ELR (cell line): ENCODE measurements at places on chromosomes 11 and 22.

DNA sequence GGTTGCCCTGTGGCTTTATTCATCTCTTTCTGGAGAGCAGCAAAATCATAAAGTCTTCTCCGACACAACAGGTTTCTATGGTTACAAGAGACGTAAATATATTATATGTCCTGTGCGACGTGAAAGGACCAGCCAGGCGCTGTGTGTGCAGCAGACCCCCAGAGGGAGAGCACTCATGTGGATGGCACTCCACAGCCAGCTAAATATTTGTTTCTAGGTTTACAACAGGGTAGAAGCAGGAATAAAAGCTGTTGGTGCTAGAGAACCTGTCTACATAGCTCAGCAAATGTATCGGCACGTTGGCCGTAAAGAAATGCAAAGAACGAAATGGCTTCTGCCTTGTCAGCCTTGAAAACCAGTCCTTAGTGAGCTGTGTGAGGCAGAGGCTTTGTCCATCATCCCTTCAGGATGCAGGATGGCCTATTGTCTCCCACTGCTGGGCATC lies 133.8 kb upstream of the PITPNB start:
- no peak for DNase-seq

DNA sequence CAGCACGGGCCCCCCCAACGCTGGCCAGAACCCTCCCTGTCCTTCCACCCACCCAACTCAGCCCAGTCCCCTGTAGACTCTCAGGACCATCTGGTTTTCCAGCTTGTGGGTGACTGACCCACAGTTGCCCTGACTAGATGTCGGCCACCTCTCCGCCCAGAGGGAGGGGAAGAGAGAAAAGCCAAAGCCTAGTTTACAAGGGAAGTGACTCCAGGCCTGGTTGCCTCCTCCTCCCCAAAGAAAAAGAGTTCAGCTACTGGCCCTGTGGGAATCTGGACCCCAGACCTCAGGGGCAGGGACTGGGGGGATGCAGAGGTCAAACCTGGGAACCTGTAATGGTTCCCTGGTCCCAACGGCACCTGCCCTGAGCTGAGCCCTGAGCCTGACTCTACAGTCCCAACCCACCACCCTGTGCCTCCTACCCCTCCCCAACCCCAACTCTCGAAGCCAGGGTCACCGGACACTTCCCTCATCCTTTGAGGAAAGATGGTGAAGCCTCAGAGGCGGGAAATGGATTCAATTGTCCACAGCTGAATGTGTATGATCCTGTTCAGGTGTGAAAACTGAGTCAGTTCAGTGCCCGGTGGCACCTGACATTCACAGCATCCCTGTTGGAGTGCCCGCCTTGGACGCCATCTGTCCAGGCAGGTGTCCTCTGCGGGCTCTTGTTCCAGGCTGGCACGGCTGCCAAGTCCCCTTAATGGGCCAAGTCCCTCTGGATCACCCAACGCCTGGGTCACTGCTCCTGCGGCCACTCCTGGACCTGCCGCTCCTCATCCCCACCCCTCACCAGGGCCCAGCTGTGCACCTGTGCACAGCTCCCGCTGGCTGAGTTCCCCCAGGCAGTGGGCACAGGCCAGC lies 21.0 kb upstream of the WNT7B start:
- peak; percentile 64 for DNase-seq

- DNase-seq = peak; percentile 51
Observed at GRCh38 chr11:68383976-68384501, 71.6 kb downstream of the LRP5 start.

DNA sequence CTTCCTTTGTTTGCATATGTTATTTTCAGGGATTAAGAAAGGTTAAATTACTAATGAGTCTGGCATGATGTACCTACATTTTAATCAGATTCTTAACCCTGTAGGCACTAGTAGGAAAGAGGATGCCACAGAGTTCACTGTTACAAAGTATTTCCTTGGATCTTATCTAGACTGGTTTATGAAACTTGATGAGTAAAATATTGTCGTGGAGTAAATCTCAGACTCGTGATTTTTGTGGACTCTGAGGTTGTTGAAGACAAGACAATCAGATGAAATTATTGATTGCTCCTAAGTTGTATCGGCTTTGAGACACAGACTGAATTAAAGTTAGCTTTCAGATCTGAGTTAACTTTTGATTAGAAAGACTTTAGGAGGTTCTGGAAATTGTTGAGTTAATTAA lies 6.0 kb downstream of the KMT2A start:
- no peak for DNase-seq

GRCh38 chr11:77009533-77010160 lies 24.6 kb upstream of the B3GNT6 start:
- no peak for DNase-seq

DNA sequence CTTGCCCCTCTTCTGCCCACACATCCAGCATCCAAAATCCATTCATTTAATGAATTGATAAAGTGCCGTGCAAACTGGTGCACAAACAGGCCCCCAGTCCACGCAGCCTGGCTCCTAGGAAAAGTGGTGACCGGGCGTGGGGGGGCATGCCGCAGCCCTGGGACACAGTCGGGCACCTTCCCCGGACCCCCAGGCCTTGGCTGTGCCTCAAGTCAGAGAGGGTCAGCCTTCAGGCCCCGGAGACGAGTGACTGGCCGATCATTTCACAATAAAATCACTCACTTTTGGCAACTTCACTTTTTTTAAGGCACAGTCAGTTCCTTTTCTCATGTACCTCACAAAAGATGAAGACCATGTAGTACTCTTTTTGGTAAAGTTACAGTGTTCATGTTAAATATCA lies 8.0 kb downstream of the CDPF1 start:
- DNase-seq = no peak

DNA sequence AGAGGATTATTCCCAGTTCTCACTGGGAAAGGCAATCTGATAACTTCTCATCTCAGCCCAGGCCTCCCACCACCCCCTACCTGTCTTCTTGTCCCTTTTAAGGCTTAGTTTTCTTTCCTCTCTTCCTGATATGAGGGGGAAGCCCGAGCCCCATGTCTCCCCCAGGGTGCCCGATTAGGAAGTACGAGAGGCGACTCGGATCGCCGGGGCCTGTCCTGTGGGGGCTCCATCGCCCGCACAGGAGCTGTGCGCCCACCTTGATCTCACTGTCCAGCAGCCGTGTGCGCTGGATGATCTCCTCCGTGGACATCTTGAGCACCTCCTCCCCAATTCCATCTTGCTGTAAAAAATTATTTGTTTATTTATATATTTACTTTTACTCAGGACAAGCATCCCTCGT lies 628 bp downstream of the PSMC3 start:
- DNase-seq = no peak

GRCh38 chr22:38125751-38126201 lies 15.3 kb upstream of the BAIAP2L2 start:
- no peak for DNase-seq

GRCh38 chr11:130692220-130692619 lies 224.1 kb downstream of the SNX19 start:
- DNase-seq = no peak

DNA sequence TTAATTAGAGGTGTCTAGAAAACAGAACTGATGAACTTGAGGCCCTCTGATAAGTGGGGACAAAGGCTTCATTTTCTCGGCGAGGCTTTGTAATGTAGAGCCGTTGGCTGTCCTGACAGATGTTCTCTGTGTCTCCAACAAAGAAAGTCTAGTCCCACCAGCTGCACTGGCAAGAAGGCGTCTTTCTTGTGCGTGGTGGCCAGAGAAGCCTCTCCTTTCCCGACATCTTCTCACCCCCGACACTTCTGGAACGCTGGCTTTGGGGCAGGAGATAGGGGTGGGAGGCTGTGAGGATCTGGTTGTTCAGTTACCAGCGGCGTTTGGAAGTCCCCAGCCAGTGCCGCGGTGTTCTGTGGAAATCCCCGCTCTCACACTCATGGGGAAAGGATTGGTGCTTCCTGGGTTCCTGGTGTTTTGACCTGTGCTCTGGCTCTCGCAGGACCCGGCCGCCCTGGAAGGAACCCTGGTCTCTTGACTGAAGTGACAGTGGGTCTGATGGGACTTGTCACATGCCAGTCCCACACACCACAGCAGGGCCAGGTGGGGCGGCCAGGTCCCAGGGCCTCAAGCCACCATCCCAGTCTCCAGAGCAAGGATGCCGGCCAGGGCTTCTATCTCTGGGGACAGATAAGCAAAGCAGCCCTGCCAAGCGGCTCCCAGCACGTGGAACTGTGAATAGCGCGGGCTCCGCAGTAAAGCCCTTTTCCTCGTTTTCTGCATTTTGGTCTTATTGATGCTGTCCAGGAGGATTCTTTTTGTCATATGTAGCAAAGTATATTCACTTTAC lies 23.2 kb downstream of the FADS2 start:
- DNase-seq = no peak

- no peak for DNase-seq
Observed at GRCh38 chr11:123425367-123425766, 4.7 kb upstream of the GRAMD1B start.

- no peak for DNase-seq
Observed at GRCh38 chr22:44407987-44408828, 89.8 kb downstream of the RTL6 start.

DNA sequence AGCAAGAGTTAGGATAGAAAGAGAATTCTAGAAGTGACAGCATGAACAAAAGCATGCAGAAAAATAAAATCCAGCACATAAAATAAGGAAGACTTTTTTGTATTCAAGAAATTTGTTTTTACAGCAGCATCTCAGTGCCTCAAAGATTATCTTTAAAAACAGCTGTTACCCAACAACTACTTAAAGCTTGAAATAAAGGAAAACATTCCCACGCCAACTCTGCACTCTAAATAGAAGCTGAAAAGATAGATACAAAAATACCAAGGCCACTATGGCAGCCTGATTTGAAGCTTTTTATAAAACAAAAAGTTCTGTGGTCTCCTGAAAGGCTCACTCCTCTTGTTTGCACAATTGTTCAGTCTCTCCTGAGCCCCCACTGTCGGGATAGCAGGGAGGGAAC lies 83.6 kb upstream of the LRRC55 start:
- no peak for DNase-seq

DNA sequence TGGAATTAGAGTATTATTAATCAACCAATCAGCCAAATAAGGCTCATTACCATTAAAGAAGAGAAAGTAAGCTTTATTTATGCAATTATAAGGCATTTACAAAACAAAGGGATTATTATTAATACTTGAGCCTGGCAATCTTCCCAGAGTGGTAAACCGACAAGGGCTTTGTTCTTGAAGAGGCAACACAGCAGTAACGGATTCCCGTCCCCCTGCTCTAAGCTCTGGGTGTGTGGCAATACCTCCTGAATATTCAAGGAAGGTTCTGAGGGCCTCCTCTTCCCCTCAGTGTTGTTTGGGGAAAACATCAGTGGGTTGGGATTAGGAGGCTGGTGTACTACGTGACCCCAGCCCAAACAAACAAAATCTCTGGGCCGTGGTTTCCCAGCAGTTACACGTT lies 176.5 kb downstream of the TENM4 start:
- DNase-seq = no peak

GRCh38 chr11:12808519-12808918 lies 134.3 kb downstream of the TEAD1 start:
- peak; percentile 75 for DNase-seq

DNA sequence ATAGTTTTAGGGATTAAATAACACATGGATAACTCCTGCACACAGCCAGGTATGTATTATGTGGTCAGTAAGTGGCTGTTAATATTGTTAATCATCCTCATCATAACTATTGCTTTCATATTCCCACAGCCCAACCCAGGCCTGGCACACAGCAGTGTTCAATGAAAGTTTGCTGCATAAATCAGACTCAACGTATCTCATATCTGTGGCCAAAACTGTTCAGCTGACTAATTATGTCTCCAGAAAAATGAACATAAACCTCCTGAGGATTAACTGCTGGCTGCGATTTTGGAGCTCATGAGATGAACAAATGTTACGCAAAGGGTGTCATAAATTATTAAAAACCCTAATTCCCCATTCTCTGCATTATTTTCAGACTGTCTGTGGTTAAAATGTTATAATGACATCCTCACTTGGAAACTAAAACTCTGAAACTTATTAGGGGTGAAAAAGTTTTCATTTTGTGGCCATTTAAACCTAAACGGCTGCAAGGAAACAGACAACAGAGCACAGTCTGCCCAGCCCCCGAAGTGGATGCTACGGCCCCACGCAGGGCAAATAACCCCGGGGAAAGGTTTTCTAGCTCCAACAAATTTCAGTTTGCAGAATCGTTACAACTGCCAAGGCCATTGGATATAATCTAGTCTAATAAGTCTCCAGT lies 17.3 kb downstream of the ABCC8 start:
- DNase-seq = no peak

GRCh38 chr11:123587044-123587443 lies 67.4 kb downstream of the SCN3B start:
- peak; percentile 40 for DNase-seq

DNA sequence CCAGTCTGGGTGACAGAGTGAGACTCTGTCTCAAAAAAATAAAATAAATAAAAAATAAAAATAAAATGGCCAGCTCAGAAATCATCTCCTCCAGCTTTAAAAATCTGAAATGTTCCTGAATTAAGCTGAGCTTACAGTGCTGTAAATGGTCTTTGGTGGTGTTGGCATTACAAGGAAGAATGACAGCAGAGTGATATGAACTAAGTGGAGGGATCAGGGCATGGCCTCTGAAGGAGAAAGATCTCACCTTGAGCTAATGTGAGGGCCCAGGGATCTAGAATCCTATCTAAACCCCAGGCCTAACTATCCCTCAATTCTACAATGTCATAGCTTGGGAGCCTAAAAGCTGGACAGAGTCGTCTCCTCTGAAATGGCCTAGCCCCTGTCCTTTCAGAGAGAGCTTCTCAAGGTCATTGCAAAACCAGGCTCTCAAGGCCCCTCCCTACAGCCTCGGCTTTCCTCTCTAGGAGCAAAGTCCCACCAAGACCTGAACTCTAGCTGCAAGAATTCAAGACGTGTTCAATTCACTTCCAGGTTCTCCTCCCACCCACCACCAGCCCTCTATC lies 345.4 kb downstream of the BUD13 start:
- DNase-seq = no peak

GRCh38 chr11:104899226-104899625 lies 966 bp upstream of the CASP12 start:
- DNase-seq = no peak

- peak; percentile 35 for DNase-seq
Observed at GRCh38 chr11:128595221-128595620, 7.9 kb upstream of the ETS1 start.

DNA sequence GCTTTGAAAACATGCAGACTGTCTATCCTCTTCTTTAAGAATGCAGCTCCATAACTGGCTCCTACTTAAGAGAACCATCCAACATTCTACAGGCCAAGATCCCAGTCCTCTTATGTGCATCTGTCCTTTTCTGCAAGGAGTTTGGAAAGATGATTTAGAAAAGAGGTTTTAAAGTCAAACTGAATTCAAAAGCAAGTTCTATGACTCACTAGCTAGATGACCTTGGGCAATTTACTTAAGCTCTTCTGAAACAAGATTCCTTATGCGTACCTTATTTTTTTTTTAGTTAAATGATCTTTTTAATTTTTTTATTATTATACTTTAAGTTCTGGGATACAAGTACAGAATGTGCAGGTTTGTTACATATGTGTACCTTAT lies 29.2 kb downstream of the GUCY1A2 start:
- DNase-seq = peak; percentile 34

GRCh38 chr11:20110908-20111669 lies 49.2 kb downstream of the DBX1 start:
- DNase-seq = peak; percentile 74
